ENCODE measurements at places on chromosomes 7 and 10. TPM values are rescaled to one million over a fixed set of nuclear protein-coding genes. Genes with fewer than 3 reads are reported as not detected.
A peak's percentile ranks its signal among the peaks of the same experiment; 100 is the strongest.

NUTM2E gene
- total RNA-seq = 0.52 TPM

H2AZ2 gene
- 126 TPM for total RNA-seq

SPRN gene
- 2.4 TPM for total RNA-seq

CFTR gene
- not detected for total RNA-seq

SLC13A1 gene
- total RNA-seq = not detected

HIBADH gene
- total RNA-seq = 20.6 TPM

TMEM229A gene
- total RNA-seq = not detected

- H3K27me3 ChIP-seq = peaks cover 2% of the 10 kb centered on the region
- peaks cover 4% of the 10 kb centered on the region for H3K4me1 ChIP-seq
- no peak overlapping the region for H3K27ac ChIP-seq
- H3K4me3 ChIP-seq = no peak overlapping the region
- no peak for DNase-seq
- H3K36me3 ChIP-seq = no peaks in the 10 kb centered on the region
Measured at GRCh38 chr10:43682956-43683355, 34.3 kb upstream of the ZNF32 start.

DNA sequence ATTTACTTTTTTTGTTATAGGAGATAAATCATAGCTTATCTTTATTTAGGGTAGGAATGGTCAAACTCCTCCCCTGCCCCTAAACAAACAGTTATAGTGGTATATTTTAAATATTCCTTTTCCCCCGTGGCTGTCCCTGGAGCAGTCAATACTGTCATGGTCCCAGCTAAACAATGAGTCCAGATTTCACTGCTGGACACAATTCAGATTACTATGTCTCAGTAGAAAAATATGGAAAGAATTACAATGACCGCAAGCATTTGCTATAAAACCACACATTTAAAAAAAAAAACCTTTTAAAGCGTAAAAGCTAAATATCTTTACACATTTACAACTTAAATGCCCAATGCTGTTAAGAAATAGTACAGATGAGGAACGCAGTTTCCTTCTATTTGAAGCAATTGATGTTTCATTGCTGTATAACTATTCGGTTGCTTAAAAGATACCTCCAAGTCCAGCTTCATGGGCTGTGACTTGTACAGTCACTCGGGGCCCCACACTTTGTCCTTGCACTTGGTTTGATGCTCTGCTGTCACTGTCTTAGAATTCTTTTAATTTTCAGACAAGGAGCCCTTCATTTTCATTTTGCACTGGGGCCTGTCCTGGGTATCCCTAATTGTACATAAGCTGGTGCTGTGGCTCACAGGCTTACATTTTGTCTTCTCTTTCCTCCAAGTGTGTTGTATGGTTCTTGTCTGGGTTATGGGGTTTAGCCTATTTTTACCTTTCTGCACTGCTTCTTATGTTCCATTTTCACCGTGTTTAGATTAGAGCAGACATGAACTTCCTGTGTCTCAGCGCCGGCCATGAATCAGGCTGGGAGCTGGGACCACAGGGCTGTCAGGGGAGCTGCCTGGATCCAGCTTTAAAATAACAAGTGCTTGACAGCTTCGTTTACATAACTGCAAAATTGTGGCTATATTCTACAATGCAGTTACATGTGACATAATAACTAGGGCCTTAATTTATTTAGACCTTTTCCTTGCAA lies 530.2 kb upstream of the FZD8 start:
- peak overlapping the region; percentile 93 for H3K27ac ChIP-seq
- H3K4me1 ChIP-seq = peaks cover 45% of the 10 kb centered on the region
- H3K4me3 ChIP-seq = peak overlapping the region; percentile 46
- no peak for DNase-seq

DNA sequence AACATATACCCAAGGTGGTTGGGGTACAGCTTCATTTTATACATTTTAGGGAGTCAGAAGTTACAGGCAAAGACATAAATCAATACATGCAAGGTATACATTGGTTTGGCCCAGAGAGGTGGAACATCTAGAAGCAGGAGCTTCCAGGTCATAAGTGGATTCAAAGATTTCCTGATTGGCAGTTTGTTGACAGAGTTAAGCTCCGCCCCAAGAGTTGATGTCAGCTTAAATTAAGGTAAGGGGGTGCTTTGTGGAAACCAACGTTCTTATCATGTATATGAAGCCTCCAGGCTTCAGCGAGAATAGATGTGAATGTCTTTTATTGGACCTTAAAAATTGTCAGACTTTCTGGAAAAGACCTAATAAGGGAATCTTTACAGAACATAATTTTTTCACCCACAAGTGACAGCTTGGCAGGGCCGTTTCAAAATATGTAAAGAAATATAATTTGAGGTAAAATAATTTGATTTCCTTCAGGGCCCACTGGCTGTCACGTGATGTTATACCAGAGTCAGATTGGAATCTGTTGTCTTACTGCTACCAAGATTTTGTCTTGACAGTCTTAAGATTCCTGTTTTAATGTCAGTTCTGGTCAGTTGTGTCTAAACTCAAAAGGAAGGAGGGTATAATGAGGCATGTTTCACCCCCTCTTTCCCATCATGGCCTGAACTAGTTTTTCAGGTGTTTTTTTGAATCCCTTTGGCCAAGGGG lies 6.3 kb upstream of the PANK1 start:
- no peak overlapping the region for H3K4me3 ChIP-seq
- peaks cover 5% of the 10 kb centered on the region for H3K4me1 ChIP-seq
- DNase-seq = no peak

DNA sequence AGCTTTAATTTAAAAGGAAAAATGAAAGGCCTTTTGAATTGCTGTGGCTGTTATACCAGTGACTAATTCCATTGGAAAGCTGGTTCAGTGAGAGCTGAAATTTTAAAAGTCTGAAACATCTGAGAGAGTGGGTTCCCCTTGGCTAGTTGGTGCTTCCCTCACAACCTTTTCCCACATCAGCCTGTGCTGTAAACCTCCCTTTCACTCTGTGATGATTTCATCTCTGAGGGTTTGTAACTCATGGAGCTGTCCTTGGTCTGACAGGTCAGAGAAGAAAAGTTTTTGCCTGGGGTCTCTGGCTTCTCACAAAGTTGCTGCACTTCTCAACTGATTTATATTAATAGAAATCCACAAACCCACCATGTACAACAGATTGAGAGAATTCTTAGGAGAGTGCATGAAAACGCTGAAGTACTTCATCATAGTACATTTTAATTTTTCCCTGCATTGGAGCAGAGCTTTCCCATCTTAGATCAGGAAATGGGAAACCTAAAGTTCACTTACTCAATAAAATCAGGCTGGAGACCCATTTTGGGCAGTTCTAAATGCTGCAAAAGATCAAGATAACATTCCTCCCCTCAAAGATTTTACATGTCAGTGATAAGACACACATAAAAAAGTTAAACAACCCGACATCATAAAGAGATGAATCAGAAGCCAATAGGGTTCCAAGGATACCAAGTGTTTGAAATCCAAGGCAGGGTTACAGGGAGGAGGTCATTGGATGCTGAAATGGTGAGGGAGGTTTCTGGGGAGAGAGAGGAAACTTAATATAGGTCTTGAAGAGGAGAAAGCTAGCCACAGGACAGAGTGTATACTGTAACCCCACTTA lies 157.0 kb upstream of the MKLN1 start:
- no peaks in the 10 kb centered on the region for H3K27me3 ChIP-seq
- H3K27ac ChIP-seq = no peak overlapping the region
- DNase-seq = no peak
- H3K4me1 ChIP-seq = peaks cover 4% of the 10 kb centered on the region
- no peak overlapping the region for H3K4me3 ChIP-seq
- no peaks in the 10 kb centered on the region for H3K36me3 ChIP-seq

DNA sequence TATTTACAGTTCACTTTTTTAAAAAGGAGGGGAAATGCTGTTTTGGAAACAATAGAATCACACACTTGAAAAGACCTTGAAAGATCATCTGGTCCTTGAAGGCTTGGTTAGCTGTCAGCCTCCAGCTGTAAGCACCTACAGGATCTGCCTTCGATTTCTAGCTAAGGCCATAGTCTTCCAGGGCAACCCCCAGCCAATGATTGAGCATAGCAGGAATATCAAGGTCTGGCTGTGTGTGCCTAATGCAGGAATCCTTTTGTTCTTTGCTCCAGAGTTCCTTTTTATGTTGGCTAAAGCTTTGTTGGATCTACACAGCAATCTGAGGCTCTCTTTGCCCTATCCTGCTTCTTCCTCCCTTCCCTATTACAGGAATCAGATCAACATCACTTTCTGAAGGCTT lies 5.2 kb upstream of the YAE1 start:
- DNase-seq = no peak
- H3K4me3 ChIP-seq = no peak overlapping the region
- H3K36me3 ChIP-seq = peaks cover 2% of the 10 kb centered on the region
- H3K27me3 ChIP-seq = peaks cover 11% of the 10 kb centered on the region
- H3K27ac ChIP-seq = no peak overlapping the region

DNA sequence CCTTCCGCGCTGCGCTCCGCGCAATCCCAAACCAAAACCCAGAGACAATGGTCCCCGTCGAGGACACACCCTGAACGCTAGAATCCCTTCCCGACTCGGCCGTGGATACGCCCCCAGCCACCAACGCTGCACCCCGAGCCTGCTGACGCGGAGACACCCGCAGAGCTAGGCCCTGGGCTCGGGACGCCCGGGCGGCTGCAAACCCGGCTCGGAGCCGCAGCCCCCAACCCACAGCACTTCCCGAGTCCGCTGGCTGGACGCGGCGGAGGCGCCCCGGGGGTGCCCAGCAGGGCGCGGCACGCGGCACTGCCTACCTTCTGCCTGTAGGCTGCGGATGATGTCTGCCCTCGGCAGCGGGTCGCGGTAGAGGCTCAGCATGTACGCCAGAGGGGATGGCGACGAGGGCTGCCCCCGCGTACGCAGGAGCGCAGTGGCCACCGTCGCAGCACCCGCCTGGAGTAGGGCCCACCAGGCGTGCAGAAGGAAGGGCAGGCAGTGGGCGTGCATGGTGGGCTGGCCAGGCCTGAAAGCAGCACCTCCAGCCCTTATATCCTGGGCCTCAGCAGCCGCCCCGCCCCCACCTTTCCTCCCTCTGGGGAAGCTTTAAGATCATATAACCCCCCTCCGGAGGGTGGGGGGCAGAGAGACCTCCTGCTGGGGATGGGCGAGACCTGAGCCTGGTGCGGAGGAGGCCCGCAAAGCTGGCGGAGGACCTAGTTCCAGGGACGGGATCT lies at the start of gene NODAL:
NODAL (minus strand) TSS at position 521 of the 734 bp plus-strand sequence; CDS start at position 507, 14 bp downstream.
- no peaks in the 10 kb centered on the region for H3K36me3 ChIP-seq
- H3K27me3 ChIP-seq = peaks cover 33% of the 10 kb centered on the region
- peak within 1 kb of the TSS; percentile 65 for H3K4me3 ChIP-seq
- DNase-seq = peak; percentile 90
- H3K27ac ChIP-seq = no peak within 1 kb of the TSS

DNA sequence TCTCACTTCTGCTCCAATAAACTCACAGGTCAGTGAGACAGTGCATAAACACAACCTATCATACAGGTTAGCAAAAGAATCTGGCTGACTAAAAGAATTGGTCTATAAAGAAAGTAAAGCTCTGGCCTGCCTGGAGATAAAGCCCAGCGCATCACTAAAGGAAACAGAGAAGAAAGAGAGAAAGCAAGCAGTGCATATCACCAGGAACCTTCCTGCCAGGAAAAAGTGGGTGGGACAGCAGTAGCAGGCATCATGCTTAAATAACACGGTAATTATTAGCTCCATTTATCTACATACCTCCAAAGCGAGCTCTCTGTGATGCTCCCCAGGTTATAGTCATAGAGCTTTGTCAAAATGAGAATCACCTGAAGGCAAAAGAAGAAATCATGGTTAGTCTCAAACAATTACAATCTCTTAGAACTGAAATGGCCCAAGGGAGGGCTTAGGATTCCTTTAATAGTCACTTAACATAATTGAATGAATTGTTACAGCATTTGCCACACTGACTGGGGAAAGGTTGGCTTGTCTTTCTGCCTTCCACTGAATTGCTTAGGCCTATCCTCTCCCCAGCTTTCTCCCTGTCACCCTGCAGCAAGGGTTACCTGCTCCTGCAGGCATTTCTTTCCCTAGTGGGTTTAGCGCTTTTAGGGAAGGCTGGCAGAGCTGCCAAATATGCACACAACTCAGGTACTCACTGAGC lies 208.1 kb downstream of the SORCS1 start:
- no peaks in the 10 kb centered on the region for H3K4me1 ChIP-seq
- H3K4me3 ChIP-seq = no peak overlapping the region
- DNase-seq = no peak

- DNase-seq = no peak
- H3K27me3 ChIP-seq = no peaks in the 10 kb centered on the region
- no peak overlapping the region for H3K4me3 ChIP-seq
Measured at GRCh38 chr7:130963339-130963738, 229.3 kb upstream of the KLF14 start.

DNA sequence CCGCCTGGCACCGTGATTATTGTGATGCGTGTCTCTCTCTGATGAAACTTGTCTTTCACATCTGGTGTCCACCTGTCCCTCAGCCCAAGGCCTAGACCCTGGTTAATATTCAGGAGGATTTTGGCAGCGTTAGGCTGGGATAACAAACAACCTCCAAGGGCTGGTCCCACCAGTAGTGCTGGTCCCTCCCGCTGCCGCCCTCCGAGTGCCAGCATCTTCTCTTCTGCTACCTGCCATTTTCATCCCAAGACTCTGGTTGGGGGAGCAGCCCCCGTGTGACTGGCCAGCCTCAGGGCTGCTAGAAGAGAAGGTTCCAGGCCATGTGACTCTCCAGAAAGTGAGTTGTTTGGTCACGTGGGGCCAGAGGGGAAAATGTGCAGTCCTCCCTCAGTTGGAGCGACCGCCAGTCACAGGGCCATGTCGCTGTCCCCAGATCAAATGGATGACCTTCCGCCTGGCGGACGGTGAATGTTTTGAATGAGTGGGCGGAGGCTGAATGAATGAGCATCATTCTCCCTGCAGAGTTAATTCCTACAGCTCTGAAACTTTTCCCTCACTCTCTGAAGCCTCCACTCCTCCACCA lies 479.9 kb upstream of the FOXK1 start:
- H3K4me1 ChIP-seq = no peaks in the 10 kb centered on the region
- H3K27me3 ChIP-seq = no peaks in the 10 kb centered on the region
- no peak overlapping the region for H3K27ac ChIP-seq
- no peaks in the 10 kb centered on the region for H3K36me3 ChIP-seq

DNA sequence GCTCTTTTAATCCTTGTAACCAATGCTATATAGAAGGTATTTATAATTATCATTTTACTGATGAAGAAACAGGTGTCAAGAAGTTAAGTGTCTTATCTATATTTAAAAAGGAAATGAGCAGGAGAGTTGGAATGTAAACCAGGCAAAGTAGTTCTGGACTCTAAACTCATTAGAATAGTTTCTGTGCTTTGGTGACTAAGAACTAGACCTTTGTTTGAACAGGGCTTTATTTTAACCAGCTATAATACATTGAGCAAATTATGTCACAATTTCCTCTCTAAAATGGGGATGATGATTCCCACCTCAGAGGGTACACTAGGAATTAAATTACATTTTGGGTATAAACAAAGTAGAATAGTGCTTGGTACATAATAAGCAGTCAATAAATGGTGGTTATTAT lies 236.0 kb downstream of the MAGI2 start:
- H3K36me3 ChIP-seq = no peaks in the 10 kb centered on the region
- no peaks in the 10 kb centered on the region for H3K27me3 ChIP-seq
- no peak for DNase-seq
- H3K4me3 ChIP-seq = no peak overlapping the region

- H3K4me3 ChIP-seq = no peak overlapping the region
- peaks cover 2% of the 10 kb centered on the region for H3K36me3 ChIP-seq
- no peaks in the 10 kb centered on the region for H3K27me3 ChIP-seq
- no peak overlapping the region for H3K27ac ChIP-seq
- peaks cover 10% of the 10 kb centered on the region for H3K4me1 ChIP-seq
Measured at GRCh38 chr10:43197834-43198681, 59.8 kb downstream of the CSGALNACT2 start.

GRCh38 chr10:128254476-128254875 lies 128.3 kb upstream of the MKI67 start:
- no peaks in the 10 kb centered on the region for H3K36me3 ChIP-seq
- peaks cover 9% of the 10 kb centered on the region for H3K27me3 ChIP-seq
- H3K4me3 ChIP-seq = no peak overlapping the region
- no peak overlapping the region for H3K27ac ChIP-seq

GRCh38 chr7:35729061-35729783 lies 34.3 kb upstream of the HERPUD2 start:
- DNase-seq = no peak
- peak overlapping the region; percentile 86 for H3K27ac ChIP-seq
- H3K4me1 ChIP-seq = peaks cover 28% of the 10 kb centered on the region

Data from chondrocyte (in vitro differentiated cells).